Activated T-cell treated with anti-CD3 and anti-CD28 coated beads, Interleukin-2, amount 50 U/mL, for 4 hours (primary cell): ENCODE measurements at places on chromosomes 3 and 15. TPM values are rescaled to one million over a fixed set of nuclear protein-coding genes. Genes with fewer than 3 reads are reported as not detected.
A peak's percentile ranks its signal among the peaks of the same experiment; 100 is the strongest.

DNA sequence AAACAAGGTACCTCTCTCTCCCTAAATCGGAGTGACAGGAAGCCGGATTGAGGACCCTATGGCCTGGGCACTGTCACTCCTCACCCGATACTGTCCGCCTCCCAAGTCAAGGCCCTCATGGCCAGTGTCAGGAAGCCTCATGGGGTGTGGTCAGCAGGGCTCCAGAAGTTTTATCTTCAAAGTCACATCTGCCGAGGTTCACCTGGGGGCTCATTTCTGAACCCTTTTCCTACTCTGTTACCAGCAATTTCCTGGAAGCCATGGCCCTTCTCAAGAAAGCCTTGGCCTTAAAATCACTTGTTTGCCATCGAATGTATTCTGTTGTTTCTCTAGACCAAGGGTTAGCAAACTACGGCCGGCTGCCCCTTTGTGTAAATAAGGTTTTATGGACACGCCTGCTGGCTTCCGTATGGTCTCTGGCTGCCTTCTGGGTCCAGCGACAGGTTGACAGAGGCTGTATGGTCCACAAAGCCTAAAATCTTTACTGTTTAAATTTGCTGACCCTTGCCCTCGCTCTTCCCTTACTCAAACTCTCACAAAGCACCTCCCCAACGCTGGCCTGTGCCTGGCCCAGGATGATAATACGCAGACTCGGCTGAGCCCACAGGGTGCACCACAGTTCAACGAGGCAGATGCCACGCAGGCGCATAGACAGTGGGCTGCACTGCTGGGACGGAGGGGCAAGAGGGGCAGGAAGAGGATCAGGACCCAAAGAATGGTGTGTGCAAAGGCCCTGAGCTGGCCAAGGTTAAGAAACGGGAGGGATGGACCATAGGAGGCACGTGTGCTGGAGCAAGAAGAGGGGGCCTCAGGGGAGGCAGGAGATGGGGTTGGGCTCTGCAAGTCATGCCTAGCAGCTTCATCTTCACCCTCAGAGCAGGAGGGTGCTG, 24.7 kb upstream of the DUSP7 start:
- DNase-seq, result no peak

DNA sequence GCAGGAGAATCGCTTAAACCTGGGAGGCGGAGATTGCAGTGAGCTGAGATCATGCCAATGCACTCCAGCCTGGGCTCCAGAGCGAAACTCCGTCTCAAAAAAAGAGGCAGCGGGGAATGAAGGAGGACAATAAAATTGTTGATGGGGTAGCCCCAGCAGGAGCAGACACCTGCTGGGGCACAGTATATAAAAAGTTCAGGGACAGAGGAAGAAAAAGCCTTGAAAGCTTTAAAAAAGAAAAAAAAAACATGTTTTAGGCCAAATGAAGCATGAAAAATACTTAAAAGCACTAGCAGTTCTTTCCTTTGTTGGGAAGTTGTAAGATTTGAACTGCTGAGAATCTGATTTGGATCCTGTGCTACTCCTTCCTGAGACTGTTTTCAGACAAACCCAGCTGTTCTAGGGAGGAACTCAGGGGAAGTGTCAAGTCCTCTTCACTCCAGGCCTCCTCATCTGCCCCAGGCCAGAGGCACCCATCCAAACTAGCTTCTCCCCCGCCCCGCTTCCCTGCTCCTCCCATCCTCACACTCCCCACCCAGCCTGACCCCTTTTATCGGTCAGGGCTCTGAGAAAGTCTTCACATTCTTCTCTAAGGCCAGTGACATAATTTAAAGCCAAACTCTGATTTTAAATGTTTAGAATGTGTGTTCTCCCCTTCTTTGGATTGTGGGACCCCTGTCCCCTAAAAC, 4.9 kb downstream of the IL17RD start:
- no peak for DNase-seq

The NME9 gene
- not detected for total RNA-seq

The NEK11 gene
- total RNA-seq, result 0.58 TPM

DNA sequence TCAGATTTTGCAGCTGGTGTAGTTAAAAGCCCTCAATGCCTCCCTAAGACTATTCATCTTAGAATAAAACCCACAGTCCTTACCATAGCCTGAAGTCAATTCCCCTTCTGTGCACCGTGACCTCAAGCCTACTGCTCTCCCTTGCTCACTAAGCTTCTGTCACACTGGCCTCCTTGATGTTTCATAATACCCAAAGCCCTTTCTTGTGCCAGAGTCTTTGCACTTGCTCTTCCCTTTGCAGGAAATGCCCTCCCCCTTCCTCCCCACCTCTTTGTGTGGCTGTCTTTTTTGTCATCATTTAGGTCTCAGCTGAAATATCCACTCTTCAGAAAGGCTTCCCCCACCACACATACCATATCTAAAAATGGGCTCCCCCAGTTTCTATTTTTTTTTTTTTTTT, 4.2 kb upstream of the PLEKHO2 start:
- peak; percentile 21 for DNase-seq

DNA sequence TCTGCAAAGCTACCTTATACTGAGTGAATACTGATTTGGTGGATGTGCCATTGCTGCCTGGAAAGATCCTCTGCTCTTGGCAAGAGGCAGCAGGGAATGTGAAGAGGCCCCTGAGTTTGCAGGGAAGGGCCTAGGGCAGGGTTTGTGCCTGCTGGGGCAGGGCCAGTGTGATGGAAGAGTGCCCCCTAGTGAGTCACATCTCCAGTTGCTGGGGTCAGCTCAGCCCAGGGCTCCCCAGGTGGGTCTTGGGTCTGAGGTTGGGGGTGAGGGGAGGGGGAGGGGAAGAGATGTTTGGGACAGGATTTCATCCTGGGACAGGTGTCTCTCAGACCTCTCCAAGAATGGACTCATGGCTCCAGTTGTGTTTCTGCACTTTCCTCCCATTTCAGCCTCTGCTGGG, 4.1 kb upstream of the AMOTL2 start:
- no peak for DNase-seq

- DNase-seq, result no peak
Observed at GRCh38 chr3:157096328-157096727, 63.6 kb downstream of the CCNL1 start.

The C3orf80 gene
- not detected for total RNA-seq

DNA sequence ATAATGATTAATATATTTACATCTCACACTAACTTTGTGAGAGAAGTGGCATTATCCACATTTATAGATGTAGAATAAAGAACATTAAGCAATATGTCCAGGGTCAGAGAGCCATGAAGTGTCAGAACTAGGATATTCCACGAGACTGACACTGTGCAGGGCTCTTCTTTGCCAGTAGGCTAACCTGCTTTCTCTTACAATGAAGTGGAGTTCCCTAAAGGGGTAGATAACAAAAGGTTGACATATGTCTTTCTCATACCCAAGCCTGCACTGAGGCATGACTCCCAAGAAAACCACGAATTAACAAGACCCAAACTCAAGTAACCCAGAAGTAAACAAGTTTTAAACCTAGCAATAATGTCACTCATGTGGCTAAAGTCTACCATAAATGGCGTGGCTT, 191.5 kb upstream of the SLC2A2 start:
- DNase-seq, result no peak

GRCh38 chr3:16121391-16121790, 53.1 kb upstream of the GALNT15 start:
- no peak for DNase-seq

GRCh38 chr3:45224824-45225464, 1.1 kb downstream of the TMEM158 start:
- DNase-seq, result no peak

The PRSS50 gene
- total RNA-seq, result not detected

- no peak for DNase-seq
Observed at GRCh38 chr3:46901591-46902187, 24.2 kb downstream of the PTH1R start.

The MEGF11 gene
- total RNA-seq, result not detected

The ACVR2B gene
- 5.5 TPM for total RNA-seq

GRCh38 chr3:195886181-195887141, 21.9 kb downstream of the TNK2 start:
- DNase-seq, result no peak

DNA sequence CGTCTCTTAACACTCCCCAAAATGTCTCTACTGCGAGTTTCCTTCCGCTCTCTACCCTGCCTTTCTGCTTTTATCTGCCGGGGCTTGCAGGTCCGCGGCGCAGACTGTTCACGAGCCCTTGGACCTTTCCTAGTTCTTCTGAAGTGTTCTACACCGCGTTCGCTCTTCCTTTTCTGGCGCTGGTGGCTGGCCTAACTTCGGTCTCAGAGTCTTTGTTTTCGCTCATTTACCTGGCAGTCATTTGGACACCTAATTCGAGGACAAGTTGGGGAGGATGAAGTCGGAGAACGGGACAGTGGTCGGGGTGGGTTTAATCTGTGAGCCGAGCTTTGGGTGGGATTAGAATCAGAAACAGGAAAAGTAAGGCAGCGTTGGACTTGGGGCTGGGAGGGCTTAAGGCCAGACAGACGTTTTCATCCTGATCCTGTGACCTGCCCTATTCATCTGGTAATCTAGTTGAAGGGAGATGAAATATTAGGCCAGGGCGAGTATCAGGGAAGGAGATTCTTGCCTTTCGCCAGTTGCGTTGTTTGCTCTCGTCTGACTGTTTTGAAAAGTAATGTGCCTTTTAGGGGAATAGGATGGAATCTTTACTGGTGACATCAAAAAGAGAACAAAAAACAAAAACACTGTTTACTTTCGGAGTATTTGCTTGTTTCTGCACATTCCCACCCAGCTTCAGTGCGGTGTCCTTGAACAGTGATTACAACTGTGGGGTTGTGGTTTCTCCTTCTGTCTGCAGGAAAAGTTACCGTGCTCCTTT, 1.8 kb downstream of the DIPK2A start:
- DNase-seq, result no peak

GRCh38 chr15:57647071-57647790, 55.5 kb downstream of the MYZAP start:
- DNase-seq, result no peak

DNA sequence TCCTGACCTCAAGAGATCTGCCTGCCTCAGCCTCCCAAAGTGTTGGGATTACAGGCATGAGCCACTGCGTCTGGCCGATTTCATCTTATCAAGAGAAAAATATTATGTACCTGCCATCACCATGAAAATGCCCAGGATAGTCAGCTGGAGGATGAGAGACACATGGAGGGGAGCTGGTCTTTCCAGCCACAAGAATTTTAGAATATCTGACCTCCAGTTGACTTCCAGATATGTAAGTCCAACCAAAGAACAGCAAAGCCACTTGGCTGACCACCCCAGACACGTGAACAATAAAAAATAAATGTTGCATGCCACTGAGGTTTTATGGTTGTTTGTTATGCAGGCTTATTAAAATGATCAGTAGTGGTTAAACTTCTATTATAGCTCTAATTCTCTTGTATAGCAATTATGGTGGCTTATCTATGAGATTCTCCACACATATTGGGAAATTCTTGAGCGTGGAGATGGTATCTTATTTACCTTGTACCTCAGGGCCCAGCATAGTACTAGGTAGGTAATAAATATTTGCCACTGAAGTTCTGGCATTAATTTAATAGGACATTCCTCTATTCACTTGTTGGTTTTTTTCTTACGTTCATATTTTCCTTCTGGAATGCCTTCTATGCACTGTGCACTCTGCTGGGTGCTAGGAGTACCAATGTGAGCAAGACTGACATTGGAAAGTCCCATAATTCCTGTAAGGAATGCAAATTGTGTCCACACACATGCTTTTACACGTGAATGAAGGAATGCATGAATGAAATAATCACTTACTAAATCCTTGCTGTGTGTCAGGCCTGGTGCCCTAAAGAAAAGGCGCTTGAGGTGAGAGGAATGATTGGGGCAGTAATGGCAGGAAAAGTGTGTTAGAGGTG, 77.6 kb downstream of the EDEM1 start:
- no peak for DNase-seq

- DNase-seq, result no peak
Observed at GRCh38 chr3:133986311-133986710, 43.4 kb downstream of the SLCO2A1 start.

DNA sequence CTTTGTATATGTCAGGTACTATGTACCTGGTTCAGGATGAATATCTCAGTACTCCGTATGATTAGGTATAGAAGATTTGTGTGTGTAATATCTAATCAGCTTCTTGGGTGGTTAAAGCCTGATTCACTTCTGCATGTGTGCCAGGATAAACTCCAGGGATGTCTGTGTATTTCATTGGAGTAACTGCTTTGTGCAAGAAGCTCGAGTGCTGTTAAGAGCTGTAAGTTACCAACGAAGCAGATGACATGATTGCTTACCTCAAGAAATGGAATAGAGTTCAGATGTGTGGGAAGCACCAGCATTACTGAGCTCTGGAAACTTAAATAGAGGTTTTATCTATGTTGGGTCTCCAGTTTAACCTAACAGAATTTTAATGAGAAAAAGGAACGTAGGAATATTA, 23.7 kb downstream of the FAM98B start:
- DNase-seq, result no peak

DNA sequence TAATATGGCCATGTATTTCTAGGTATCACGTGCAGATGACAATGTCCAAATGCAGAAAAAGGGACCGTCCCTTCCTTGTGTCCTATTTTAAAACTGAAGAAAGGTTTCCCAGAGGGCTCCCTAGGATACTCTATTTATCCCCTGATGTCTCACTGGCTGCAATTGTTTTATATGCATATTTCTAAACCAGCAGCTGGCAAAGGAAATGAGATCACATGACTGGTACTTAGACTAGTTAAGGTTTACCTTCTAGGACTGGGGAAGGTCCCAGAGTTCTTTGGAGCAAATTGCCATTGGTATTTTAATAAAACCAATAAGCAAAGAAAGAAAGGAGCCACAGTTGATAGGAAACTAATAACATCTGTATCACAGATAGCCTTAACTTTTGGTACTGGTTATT, 29.5 kb downstream of the GTF2E1 start:
- no peak for DNase-seq

The FGF12 gene
- total RNA-seq, result 0.18 TPM

The NXPE3 gene
- 13.8 TPM for total RNA-seq

- DNase-seq, result no peak
Observed at GRCh38 chr3:40057077-40057476, 247.7 kb downstream of the MYRIP start.

The LMCD1 gene
- total RNA-seq, result 0.76 TPM

GRCh38 chr3:184241141-184241446, 7.7 kb downstream of the ALG3 start:
- no peak for DNase-seq

- DNase-seq, result no peak
Observed at GRCh38 chr3:70985572-70985971, 598.0 kb downstream of the FOXP1 start.

DNA sequence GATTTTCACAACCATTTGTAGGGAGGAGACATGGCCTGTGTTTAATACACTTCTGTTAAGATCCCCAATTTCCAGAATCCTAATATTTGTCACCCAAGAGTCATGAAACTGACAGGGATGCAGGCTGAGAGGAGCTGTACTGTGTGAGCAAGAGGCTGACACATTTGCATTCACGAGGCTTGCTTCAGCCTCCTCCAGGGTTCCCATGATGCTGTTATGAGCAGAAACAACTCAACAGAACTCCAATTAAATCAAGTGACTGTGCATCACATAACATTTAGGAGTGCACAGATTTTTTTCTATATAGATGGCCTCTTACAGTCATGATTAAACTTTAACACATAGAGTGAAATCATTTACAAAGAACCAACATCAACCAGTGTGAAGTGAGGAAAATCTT, 292.3 kb upstream of the STT3B start:
- DNase-seq, result no peak

GRCh38 chr3:189554868-189555557, 76.2 kb upstream of the TP63 start:
- DNase-seq, result no peak

The BFSP2 gene
- not detected for total RNA-seq

The SH2D7 gene
- total RNA-seq, result not detected
